ENCODE measurements at places on chromosomes 3 and 15.

- no peak for DNase-seq
Measured at GRCh38 chr15:41205315-41205714, 25.2 kb downstream of the EXD1 start.

DNA sequence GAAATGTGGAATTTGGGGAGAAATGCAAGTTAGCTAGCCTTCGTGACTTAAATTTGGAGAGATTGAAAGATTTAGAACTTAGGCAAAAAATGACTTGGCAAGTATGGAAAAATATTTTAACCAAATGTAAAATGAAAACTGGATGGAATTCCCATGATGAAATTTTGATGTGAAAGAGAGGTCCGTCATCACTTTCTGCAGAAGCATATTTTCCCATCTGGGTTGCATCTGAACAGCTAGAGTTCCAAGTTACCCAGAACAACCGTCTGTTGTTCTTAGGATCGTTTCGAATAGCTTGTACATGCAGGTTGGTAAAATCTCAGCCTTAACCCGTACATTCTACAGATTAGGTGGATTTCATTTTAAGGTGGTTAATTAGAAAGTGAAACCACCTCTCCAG lies 136.3 kb downstream of the GHSR start:
- DNase-seq = no peak

- no peak for DNase-seq
Measured at GRCh38 chr3:356952-357351, 160.4 kb downstream of the CHL1 start.

DNA sequence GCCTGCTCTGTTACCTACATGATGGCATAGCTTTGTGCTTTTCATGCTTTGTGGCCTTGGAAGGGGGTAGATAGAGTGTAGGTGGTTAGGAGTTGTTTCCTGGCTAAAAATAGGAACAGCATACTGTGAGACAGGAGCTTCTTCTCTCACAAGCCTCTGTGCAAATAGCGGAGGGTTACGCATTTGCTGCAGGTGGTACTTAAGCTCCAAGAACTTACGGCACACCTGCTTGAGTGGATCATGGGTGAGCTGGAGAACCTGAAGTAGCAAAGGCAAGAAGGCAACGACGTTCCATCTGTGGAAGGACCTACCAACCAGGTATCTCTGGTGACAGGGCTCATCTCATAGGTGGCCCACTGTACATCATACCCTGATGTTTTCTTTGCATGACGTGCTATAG lies 66.0 kb downstream of the ST6GAL1 start:
- no peak for DNase-seq

- DNase-seq = no peak
Measured at GRCh38 chr3:27649277-27649676, 72.8 kb downstream of the EOMES start.

- no peak for DNase-seq
Measured at GRCh38 chr3:49121132-49121736, 611 bp upstream of the USP19 start.

Data from stimulated activated CD8-positive, alpha-beta memory T cell treated with anti-CD3 and anti-CD28 coated beads, Interleukin-7, amount 100 ng/mL, for 1 hour (primary cell).